ENCODE measurements at places on chromosomes 12 and 14.

DNA sequence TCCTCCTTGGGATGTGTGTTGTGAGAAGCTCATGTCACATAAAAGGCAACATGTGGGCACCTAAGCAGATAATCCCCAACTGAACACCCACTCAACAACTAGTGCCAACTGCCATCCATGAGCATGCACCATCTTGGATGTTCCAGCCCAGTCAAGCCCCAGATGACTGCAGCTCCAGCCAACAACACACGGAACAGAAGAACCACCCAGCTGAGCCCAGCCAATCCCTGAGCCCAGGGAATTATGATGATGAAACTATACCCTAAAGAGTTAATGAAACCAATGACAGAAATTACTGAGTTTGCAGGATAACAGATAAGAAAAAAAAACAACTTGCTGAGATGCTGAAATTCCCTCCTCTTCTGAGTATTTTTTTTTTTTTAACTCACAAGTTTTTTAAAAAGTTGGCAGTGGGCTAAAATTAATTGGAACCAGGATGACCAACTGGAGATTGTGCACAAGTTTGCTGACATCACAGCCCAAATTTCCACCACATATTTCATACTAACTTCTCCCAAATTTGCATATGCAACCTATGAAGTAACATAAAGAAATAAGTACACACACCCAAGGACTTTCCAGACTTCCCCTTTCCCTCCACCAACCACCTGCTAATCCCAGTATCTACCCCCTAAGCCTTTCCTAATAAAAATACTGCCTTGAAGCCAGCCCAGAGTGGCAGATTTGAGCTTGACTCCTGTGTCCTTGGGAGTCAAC lies 124.5 kb downstream of the KSR2 start:
- no peak for DNase-seq

- DNase-seq, result no peak
These were observed 109.7 kb downstream of the TXNDC16 start for GRCh38 chr14:52442602-52443001.

DNA sequence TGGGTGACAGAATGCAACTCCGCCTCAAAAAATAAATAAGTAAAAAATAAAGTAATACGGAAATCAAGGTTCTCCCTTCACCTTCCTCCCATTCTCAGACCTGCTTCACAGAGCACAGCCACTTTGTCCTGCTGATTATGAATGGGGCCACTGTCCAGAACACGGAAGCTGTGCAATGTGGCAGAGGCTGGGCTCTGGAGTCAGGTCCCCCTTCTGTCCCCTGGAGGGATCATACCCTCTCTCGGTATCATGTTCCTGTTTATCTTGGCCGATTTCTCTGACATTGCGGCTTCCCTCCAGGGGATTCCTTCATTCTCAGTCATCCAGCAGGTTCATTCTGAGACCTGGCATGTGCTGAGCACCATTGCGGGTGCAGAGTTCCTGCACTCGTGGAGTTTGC lies 11.3 kb downstream of the PPP2R5C start:
- no peak for DNase-seq

DNA sequence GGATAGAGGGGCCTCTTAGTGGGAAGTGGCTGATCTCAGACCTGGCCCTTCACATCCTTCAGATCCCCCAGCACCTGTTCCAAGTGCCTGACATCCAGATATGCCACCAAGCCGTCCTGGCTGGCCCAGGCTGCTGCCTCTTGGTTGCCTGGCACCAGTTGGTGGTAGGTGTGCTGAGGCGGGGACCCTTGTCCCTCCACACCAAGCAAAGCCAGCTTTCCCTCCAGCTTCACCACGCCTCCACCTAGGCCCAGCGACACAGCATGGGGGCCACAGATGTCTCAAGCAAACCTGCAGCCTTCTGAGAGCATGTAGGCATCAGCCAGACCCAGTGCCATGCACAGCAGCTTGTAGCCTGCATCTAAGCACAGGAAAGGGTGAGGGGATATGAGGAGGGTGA lies 3.5 kb upstream of the CD63 start:
- DNase-seq, result no peak

DNA sequence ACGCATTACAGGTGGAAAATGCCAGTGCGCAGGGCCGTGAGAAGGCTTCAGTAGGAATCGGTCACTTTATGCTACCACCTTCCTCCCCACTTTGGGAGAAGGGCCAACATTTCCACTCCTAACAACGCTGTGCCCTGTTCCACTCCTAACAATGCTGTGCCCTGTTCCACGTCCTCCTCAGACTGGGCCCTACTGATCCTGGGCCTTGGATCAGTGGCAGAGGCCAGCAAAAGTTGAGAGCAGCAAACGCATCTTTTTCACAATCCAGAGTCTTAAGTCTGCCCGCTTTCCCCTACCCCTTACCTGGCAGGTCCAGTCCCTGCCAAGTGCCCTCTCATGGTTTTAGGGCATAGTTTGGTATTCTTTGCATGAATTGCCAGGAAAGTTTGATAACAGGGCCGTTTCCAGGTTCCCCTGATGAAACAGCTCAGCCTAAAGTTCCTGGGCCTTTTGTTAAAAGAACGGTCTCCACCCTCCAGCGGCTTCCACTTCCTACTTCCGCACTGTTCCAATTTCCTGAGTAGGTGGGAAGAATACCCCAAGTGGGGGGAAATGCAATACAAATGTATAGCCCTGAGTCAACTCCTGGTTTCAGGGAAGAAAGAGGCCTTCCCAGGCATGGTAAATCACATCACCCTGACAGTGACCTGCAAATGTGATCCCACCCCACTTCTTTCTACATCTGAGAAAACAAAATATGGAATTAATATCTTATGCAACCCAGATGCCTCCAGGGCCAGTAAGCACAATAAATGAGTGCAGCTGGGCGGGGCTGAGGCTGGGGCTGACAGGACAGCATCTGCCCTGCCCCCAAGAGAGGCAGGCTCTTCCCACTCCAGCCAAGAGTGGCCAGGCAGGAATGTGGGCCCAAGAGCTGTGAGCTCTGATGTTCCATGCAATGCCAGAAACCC lies 15.0 kb downstream of the KCTD10 start:
- peak; percentile 85 for DNase-seq

Measured in femur (tissue), 1 donor.